Kidney (tissue), 22 donors: ENCODE measurements at places on chromosomes 2 and 18. TPM values are rescaled to one million over a fixed set of nuclear protein-coding genes. Genes with fewer than 3 reads are reported as not detected.

Gene UNC80
- 0.06 TPM for total RNA-seq

GRCh38 chr2:60886991-60887390, 5.6 kb downstream of the REL start:
- no peak overlapping the region for H3K4me3 ChIP-seq
- H3K27ac ChIP-seq, result no peak overlapping the region
- DNase-seq, result no peak
- no peaks in the 10 kb centered on the region for H3K4me1 ChIP-seq

Gene DYNAP
- total RNA-seq, result not detected

Gene SLC5A7
- total RNA-seq, result 0.88 TPM

- no peaks in the 10 kb centered on the region for H3K4me1 ChIP-seq
- no peak for DNase-seq
- H3K4me3 ChIP-seq, result no peak overlapping the region
- H3K27ac ChIP-seq, result no peak overlapping the region
Measured at GRCh38 chr18:66900837-66901236, 296.9 kb upstream of the CDH19 start.

DNA sequence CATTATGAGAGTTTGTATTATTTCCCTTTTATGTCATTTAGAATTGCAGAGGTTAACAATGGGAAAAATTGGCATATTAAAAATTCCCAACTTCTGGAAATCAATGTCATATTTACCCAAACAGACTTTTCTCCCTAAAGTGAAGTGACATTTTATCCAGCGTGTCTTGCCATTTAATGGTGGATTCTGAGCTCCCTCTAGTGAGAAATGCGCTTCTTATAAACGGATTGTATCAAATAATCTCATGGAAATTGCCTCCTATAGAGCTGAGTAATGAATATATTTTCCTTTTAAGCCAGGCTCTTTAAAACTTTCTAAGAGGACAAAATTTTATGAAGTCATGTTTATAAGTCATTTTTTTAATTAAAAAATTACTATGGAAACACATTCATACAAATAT, 5.7 kb upstream of the GCFC2 start:
- H3K36me3 ChIP-seq, result no peaks in the 10 kb centered on the region
- no peak overlapping the region for H3K27ac ChIP-seq
- no peaks in the 10 kb centered on the region for H3K27me3 ChIP-seq

GRCh38 chr2:110743600-110743999, 11.2 kb downstream of the ACOXL start:
- no peak overlapping the region for H3K4me3 ChIP-seq
- H3K36me3 ChIP-seq, result no peaks in the 10 kb centered on the region
- DNase-seq, result no peak
- H3K4me1 ChIP-seq, result no peaks in the 10 kb centered on the region
